ENCODE measurements at places on chromosomes 12 and 14.

- DNase-seq: no peak
These were observed 870.8 kb downstream of the GALC start for GRCh38 chr14:87122166-87122565.

DNA sequence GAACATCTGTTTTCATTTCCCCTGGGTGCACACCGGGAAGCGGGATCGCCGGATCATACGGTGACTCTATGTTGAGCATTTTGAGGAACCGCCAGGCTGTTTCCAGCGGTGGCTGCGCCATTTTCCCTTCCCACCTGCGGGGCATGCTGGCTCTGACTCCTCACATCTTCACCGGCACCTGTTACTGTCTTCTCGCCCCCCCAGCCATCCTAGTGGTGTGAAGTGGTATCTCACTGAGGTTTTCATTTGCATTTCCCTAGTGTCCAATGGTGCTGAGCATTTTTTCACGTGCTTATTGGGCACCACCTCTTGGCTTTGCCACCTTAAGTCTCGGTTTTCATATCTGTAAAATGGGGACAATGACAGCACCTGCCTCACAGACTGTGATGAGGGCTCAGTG lies 44.1 kb upstream of the EML1 start:
- no peak for DNase-seq

- no peak for DNase-seq
These were observed 4.6 kb downstream of the FBRSL1 start for GRCh38 chr12:132494294-132495164.

GRCh38 chr12:132237772-132238487 lies 91.5 kb downstream of the GALNT9 start:
- DNase-seq: no peak

- DNase-seq: no peak
These were observed 4.6 kb downstream of the ADSS1 start for GRCh38 chr14:104728631-104729030.

DNA sequence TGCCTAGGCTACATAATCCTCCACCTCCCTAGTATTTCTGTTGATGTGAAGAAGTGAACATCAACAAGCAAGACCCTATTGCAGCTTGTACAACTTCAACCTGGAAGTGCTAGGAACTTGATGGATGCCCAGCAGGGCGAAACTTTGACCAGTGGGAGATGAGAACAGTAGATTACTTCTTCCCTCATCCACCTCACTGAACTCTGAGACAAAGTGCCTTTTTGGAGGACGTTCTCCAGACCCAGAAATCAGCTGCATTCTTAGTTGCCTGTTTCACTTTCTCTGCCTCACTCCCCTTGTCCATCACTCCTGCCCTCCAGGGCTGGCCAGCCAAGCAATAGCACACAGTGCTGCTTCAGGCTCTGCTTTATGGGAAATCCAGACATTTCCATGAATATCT lies 683.4 kb downstream of the GALC start:
- no peak for DNase-seq

- DNase-seq: no peak
These were observed 194.8 kb upstream of the C14orf180 start for GRCh38 chr14:104384776-104385071.

GRCh38 chr12:58893495-58893894 lies 26.8 kb downstream of the LRIG3 start:
- DNase-seq: no peak

Data from amygdala (tissue), 56 donors.